ENCODE measurements at places on chromosomes 2 and 18.

DNA sequence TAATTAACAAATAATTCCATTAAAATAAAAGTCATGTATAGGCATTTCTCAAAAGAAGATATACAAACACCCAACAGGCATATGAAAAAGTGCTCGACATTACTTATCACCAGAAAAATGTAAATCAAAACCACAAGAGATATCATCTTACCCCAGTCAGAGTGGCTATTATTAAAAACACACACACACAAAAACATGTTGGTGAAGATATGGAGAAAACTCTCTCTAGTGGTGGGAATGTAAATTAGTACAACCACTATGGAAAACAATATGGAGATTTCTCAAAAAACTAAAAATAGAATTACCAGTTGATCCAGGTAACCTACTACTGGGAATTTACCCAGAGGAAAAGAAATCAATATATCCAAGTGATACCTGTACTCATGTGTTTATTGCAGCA lies 966.3 kb upstream of the POU3F3 start:
- DNase-seq, result no peak

GRCh38 chr2:158477202-158477601 lies 20.4 kb downstream of the PKP4 start:
- DNase-seq, result no peak

DNA sequence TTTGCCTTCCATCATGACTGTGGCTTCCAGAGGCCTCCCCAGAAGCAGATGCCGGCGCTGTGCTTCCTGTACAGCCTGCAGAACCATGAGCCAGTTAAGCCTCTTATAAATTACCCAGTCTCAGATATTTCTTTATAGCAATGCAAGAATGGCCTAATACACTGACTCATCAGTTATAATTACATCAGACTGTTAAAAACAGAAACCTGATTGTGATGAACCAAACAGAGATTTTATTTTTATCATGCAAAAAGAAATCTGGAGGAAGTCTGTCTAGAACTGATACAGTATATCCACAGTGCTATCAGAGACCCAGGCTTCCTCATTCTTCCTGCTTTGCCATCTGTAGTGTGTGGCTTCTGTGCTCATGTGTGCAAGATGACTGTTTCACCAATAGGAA lies 93.4 kb upstream of the MEX3C start:
- no peak for DNase-seq

DNA sequence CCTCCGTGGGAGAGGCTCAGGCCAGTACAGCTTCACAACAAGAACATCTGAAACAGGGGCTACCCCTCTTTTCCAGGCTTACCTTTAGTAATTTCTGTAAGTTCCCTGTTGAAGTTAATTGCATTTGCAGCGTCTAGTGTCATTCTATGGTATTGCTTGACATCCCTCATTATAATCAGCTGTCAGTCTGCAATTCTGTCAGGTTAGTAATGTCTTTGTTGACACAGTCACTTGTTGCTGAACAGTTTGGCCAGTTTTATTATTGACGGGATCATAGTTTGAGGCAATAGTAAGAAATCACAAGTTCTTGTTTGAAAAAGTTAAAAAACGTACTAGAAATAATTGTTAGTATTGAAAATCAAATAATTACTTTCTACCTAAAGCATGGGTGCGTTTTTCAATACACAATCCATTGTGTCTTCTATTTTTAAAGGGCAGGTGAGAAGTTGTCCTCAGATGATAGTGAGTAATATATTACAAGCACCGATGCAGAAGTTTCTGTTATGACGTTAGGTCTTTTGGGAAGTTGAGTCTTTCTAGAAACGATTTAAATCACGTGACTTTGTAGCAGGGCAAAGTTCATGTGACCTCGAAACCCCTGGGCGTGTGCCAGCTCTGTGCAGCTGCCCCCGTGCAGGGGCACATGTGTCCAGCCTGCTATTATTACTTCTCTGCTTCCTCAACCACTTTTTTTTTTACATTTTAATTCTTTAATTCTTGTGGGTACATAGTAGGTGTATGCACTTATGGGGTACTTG lies 49.5 kb upstream of the MBP start:
- no peak for DNase-seq

GRCh38 chr18:22091341-22091740 lies 78.0 kb upstream of the GATA6 start:
- no peak for DNase-seq

- DNase-seq, result no peak
These were observed 939.2 kb upstream of the NRXN1 start for GRCh38 chr2:51971136-51971535.

DNA sequence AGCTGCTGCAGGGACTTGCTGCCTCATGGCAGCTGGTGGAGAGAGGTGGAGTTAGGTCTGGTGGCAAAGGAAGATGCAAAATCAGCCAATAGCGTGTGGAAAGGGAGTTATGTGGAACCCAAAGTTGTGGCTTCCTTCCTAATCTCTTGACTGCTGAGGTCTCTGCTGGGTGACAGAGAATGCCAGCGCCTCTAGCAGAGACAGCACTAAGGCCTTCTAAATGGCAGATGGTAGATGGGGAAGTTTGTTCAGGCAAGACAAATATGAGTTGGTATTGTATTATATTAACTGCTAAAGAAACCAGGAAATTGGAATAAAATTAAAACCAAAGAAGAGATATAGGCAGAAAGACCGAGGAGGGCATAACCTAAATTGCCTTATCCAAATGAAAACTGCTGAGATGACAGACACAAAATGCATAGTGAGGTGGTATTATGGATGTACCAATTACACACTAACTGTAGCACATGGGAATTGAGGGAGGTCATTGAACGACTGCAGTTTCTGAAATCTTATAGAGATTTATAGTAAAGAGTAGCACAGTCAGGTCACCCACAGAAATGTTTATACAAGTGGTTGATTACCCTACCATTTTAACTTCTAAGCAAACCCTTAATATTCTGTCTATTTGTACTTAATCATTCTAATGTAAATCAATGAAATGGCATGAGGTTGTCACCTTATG lies 246.6 kb upstream of the SESTD1 start:
- no peak for DNase-seq

- no peak for DNase-seq
These were observed 15.1 kb upstream of the MBOAT2 start for GRCh38 chr2:9018534-9018933.

DNA sequence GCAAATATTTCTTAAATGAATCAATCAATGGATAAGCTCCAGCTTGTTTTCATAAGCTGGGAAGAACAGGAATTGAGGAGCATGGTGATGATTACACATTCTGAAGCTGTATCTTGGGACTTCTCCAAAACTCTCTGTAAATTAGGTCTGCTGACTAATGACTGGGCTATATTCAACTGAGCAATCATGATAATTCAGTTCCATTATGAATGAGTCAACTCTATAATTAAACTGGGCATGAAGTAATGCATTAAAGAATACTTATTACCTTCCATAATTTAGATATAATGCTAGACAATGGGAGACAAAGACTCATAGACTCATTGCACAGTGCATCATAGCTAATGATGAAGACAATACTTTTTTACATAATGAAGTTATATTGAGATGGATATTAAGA lies 207.4 kb downstream of the CBLN2 start:
- DNase-seq, result no peak

DNA sequence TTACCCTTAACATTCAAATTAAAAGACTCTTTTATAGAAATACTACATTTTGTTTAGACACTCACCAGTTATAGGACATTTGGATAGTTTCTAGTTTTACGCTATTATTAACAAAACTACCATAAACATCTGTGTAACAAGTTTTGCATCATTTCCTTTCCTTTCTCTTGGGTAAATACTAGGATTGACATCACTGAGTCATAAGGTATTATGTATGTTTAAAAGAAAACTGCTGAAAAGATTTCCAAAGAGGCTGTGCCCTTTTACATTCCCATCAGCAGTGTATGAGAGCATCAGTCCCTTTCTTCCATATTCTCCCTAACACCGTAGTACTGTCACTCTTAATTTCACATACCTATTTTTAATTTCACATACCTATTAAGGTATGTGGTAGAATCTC lies 130.6 kb downstream of the USP34 start:
- no peak for DNase-seq

DNA sequence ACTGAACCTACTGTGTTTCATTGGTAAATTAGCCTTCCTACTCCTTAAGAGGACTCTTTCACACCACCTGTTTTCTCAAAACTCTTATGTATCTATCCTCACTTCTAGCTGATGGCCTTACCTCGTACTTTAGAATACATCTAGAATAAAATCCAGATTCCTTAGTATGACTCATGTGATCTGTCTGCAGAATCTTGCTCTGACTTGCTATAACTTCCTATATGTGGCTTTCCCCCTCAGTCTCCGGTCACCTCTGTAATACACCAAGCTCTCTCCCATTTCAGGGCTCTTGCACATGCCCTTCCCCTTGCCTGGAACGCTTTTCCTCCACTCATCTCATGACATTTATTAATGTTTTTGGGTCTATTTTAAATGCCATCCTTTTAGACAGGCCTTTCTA lies 95.6 kb upstream of the LHCGR start:
- no peak for DNase-seq

GRCh38 chr18:71075147-71075546 lies 786.3 kb downstream of the SOCS6 start:
- no peak for DNase-seq

DNA sequence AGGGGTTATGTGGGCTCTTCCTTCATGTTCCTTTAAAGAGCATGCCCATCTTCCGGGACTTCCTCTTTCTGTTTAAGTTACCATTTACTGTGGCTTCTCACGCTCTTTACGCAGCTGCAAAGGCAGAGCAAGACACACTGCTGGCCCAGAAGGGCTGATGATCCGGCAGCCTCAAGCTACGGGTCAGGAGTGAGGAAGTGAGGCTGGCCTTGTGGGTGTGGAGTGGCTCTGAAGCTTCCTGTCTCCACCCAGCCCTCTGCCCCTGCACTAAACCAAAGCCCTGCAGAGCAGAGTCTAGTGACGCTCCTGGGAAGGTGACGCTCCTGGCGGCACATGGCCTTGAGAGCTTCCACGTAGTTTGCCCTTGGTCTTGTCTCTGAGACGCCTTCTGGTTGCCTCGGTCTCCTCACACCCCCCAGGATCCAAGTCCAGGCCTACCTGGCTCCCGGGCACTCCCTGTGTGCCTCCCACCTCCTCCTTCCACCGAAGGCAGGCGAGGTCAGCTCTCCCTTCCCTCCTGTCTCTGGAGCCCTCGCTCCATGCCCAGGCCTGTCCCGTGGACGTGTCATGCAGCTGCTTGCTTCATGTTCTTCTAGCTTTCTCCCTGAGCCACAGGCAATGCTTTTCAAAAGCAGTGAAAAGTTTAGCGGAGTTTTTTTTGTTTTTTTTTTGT lies 50.3 kb downstream of the ARL4C start:
- DNase-seq, result no peak

DNA sequence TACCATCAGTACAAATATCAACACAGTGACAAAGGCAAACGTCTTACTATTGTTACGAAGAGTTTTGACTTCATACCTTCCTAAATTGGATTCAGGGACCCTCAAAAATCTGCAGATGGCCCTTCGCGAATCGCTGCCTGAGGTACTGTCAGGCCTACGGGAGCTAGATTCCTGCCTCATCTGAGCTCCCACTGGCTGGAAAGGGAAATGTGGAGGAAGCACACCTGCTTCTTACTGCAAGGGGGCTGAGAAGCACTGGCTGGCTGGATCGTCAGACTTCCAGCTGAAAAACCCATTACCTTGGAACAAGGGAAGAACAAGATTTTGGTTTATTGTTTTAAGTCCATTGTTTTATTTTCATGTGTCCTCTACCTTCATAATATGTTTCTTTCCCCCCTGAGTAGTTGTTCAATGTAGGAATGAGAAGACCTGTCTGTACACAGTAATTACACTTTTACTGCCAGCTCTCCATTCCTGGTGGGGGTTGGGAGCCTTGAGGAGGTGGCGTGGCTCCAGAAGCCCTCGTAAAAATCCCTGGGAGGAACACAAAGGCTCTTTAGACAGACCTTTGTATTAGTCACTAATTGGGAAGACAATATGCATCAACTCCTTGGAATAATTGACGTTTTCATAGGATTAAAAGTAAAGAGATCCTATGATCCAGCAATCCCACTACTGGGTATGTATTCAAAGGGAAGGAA lies 124.1 kb upstream of the NOSTRIN start:
- no peak for DNase-seq

GRCh38 chr2:11656671-11657101 lies 13.3 kb downstream of the NTSR2 start:
- no peak for DNase-seq

- DNase-seq, result no peak
These were observed 20.2 kb upstream of the KLF11 start for GRCh38 chr2:10022966-10023662.

- DNase-seq, result no peak
These were observed 53.3 kb downstream of the IRS1 start for GRCh38 chr2:226746196-226746800.

- no peak for DNase-seq
These were observed 119.5 kb downstream of the MAP3K20 start for GRCh38 chr2:173195100-173195499.

GRCh38 chr2:162967811-162968210 lies 129.2 kb upstream of the KCNH7 start:
- no peak for DNase-seq

DNA sequence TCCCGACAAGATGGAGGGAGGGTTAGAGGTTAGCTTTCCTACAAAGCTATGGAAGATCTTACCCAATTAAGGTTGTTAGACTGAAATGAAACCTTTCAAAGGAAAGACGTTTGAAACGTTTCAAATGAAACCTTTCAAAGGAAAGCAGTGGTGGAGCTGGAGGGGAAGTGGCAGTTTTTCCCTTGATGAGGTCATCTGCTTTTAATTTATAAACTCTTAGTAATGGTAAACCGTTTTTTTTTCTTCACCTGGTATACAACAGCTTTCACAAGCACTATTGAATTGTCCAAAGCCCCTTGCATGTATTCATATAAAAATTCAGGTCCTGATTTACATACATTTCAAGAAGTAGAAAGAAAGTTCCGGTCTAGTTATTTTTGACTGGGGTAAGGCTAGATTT lies 7.4 kb downstream of the PMAIP1 start:
- DNase-seq, result no peak

DNA sequence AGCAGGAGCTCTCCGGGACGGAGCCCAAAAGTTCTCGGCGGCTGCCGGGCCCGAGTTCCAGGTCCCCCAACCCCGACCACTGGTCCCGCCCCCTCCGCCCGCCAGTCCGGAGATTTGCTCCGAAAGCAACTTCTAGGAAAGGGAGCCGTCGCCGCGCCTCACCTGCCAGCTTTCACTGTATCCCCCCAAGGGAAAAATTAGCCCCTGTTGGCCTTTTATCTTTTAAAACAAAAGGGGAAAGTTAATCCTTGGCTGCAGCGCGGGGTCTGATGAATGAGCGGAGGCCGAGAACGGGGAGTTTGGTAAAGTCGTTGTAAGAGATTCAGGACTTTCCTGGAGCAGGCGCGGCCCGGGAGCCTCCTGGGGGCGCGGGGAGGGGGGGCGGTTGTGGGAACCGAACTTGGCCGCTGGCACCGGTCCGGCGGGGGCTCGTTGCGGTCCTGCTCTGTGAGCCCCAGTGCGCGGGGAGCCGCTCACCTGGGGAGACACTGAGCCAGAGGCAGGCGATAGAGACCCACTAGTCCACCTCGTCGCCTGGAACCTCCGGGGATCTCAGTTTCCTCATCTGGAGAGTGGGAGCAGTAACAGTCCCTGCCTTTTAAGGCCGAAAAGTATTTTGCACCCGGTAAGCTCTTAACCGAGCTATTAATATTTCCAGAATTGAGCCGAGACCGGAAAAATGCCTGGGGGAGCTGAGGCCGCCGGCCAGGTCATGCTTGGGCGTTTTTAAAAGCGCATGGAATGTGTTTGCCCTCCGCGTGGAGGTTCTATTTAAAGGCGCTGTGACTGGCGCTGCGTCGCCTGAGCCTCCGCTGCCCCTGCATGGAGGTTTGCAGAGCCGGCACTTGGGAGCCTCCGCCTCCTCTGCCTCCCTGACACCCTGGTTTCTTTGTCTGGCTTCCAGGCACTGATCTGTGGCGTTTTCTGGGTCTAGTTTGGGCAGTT lies 1.1 kb downstream of the EFHD1 start:
- no peak for DNase-seq

GRCh38 chr2:196159221-196159892 lies 12.0 kb downstream of the STK17B start:
- no peak for DNase-seq

All from hematopoietic multipotent progenitor cell treated with erythropoietin and hydrocortisone succinate and interleukin-3 and kit ligand, for 15 days (in vitro differentiated cells).